ENCODE measurements at places on chromosomes 3 and 15.

GRCh38 chr3:146692254-146692653 is 87.1 kb upstream of the PLSCR5 start:
- DNase-seq = no peak

GRCh38 chr3:46970391-46971091 is 6.0 kb downstream of the CCDC12 start:
- DNase-seq = no peak

DNA sequence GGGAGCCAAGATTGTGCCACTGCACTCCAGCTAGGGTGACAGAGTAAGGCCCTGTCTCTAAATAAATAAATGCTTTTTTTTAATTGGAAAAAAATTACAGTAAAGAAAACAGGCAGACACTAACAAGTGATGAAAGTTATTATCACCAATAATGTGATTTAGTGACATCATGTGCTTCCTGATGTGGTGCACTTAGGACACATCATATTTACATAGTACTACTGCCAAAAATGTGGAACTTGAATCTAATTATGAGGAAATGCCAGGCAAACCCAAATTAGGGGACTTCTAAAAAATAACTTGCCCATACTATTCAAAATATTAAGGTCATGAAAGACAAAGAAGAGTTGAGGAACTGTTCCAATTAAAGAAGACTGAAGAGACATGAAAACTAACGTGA is 30.8 kb downstream of the MAP4 start:
- DNase-seq = no peak

DNA sequence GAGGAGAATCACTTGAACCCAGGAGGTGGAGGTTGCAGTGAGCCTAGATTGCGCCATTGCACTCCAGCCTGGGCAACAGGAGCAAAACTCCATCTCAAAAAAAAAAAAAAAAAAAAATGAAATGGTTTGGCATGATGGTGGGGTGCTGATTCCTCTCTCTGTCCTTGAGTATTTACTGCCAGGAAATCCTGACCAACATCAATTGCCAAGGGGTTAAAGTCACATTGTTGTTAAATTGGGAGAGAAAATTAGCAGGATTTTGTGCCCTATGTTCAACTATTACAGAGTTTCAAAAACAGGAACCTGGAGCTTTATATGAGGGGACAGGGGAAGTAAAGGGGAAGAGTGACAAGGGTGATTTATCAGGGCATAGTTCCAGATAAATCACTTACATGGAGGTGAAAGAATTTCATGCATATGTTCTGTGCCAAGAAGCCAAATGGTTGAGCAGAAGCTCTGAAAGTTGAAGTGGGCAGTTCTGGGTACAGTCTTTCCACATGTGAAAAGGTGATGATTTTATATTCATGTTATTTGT is 70.5 kb upstream of the TSEN2 start:
- no peak for DNase-seq

- DNase-seq = peak; percentile 14
Measured at GRCh38 chr3:187684880-187685279, 14.7 kb upstream of the SST start.

GRCh38 chr15:48696627-48697312 is 51.3 kb upstream of the FBN1 start:
- no peak for DNase-seq

DNA sequence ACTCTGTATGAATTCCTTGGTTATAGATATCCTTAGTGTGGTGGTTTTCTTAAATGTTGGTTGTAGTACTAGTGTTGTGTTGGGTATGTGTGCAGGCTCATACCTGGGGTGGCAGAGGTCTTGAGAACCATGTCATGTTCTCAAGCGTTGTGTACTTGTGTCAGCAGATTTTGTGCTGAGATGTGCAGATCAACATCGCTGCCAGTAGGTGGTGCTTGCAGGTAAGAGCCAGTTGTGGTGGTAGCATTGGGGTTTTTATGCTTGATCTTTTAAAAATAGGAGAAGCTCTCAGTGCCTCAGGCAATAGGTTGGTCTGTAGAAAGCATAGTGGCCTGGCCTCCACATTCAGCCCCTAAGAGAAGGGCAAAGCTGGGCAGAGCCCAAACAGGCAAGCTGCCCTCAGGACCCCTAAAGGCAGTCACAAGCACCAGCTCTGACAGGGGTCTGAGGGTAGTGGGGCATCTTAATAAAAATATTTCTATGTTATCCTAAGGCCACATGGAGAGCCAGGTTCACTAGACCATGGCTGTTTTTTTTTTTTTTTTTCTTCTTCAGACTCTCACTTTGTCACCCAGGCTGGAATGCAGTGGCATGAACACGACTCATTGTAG is 164.0 kb downstream of the IL20RB start:
- DNase-seq = peak; percentile 26

GRCh38 chr15:57079446-57079845 is 161.0 kb downstream of the TCF12 start:
- no peak for DNase-seq

DNA sequence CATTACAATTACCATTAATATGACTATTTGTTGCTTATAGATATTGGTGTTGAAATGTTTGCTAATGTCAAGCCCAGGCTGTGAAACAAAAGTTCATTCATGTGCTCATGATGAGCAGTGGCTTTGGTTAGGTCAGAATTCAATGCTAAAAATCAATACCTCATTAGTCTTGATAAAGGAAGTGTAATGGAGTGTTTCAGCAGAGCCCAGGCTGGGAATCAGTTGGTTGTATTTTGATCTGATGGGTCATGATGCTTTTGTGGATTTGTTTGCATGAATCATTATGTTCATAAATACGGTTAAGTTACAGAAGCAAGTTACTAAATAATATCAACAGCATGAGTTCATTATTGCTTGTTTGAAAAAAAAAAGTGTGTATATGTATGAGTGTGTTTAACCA is 13.6 kb upstream of the ZNF774 start:
- DNase-seq = no peak

DNA sequence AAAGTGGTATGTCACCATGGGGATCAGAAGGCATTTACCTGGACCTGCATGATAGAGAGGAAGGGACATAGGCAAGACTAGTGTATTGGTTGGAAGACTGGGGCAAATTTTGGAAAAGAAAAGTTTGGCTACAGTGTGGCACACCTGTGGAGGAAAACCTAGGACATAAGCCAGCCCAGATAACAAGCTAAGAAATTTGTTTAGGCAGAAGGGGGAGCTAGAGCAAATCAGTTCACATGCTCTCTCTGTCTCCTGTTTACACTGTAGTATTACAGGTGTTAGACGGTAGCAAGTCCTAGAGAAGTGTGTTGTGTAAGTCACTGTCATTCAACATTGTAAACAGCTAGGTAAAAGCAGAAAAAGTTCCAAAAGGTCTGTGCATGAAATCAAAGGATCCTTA is 11.9 kb upstream of the ALDH1A2 start:
- DNase-seq = peak; percentile 32

- DNase-seq = peak; percentile 94
Measured at GRCh38 chr15:39579487-39580116, 1.3 kb upstream of the THBS1 start.

DNA sequence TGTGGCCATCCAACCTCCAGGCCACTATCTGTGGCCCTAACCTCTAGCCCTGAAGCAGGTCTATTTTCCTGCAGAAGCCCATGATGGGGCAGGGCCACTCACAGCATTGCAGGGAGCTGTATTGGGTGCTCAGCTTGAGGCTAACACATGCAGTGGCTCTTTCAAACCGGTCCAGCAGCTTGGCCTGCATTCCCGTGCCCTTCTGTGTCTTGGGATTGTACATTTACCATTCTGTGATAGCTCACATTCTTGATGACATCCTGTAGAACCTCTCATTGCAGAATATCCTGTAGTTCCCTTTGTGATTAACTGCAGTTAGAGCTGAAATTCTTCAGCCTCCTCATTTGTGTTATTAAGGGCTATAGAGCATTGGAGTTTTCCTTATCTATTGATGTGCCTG is 60.8 kb upstream of the ANKRD34C start:
- no peak for DNase-seq

- no peak for DNase-seq
Measured at GRCh38 chr3:47714606-47715005, 67.1 kb downstream of the SMARCC1 start.

GRCh38 chr3:53162672-53163443 is 1.8 kb downstream of the PRKCD start:
- peak; percentile 36 for DNase-seq

- no peak for DNase-seq
Measured at GRCh38 chr3:65252266-65252665, 564.5 kb upstream of the ADAMTS9 start.

GRCh38 chr3:12004741-12005513 is 739 bp downstream of the SYN2 start:
- no peak for DNase-seq

DNA sequence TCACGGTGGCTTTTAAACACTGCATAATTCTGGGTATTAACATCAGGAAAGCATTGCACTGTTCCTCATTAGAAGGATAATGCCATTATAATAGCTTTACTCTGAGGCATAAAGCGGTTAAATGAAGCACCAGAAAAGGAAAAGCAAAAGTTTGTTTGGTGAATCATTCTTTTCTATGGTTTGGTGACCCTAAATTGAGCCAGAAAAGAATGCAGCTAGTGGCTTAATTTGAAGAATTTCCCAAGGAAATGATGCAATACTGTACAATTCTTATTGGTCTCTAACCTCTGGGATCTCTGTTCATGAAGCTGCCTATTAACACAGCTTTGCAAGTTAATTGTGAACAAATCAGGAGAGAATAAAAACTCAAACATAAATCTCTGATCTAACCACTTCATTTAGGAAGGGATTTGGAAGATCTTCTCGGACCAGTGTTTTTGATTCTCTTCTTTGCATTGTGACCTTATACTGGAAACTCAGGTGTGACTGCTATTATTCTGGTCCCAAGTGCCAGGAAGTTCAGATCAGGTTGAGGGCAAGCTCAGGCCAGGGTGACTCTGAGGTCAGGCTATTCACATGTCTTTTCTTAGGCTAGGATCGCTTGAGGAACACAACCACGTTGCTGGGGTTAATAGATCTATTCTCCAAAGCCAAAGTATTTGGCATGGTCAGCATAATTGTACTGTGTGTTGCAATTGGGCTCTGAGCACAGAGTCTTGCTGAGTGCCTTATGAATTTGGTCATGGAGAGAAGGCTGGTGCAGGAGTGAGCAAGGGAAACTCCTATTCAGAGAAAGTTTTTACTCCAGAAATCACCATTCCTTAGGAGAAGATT is 11.3 kb upstream of the DLG1 start:
- peak; percentile 84 for DNase-seq

Data from mammary epithelial cell (primary cell).